Activated CD4-positive, alpha-beta memory T cell treated with anti-CD3 and anti-CD28 coated beads, Interleukin-2, amount 10 ng/mL, durations not matched to agents 7 days and 5 days (primary cell): ENCODE measurements at places on chromosomes 1 and 21. TPM values are rescaled to one million over a fixed set of nuclear protein-coding genes. Genes with fewer than 3 reads are reported as not detected.

DNA sequence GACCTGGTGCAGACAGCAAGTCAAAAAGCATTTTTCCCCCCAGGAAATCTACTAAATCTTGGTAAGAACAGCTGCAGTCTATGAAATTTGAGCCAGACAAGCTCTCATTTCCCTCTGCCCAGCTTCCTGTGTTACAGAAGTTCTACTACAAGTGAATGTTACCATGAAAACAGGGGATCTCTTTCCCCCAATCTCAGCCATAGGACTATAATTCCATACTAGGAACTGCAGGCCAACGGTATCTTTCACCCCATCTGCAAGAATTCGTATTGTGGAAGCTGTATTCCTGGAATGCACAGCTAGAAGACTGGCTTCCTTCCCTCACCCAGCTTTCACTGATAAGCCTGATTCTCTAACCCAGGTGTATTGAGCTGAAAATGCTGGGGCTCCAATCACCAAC is 1655.4 kb downstream of the BRINP3 start:
- H3K27me3 ChIP-seq = no peaks in the 10 kb centered on the region
- H3K4me3 ChIP-seq = no peak overlapping the region
- H3K4me1 ChIP-seq = no peaks in the 10 kb centered on the region
- no peaks in the 10 kb centered on the region for H3K36me3 ChIP-seq
- H3K27ac ChIP-seq = no peak overlapping the region

The STPG1 gene
- total RNA-seq = 9.1 TPM

The CRNN gene
- total RNA-seq = not detected

DNA sequence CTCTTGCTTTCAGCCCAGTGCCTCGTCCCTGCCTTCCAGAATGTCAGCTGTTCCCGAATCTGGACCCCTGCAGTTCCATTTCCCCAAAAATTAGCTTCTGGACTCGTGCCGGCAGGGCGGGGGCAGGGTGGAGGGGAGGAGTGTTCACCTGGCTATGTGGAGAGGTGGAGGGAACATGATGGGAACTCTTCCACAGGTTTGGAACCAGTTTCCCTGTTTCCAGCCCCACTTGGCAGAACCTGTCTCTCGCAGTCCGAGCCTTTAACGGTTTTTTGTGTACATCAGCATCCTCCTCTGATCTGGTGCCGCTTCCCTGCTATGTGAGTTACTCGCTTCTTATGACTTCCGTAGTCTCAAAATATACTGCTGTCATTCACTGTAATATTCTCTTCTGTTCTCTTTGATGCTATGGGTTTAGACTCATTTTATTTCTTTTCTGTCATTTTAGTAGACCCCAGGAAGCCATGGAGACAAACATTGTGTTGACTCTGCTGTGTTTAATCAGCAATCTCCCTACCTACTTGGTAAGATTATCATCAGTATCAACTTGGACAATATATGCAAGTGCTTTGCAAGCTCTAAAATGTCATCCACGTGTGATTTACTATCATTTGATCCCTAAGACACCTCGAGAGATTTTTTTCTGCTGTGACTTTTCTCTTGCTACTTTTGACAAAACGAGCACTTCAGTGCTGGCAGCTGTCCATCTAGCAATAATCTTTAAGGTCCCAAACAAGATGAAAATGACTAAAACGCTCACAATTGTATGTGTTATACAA is 33.3 kb upstream of the HNRNPU start:
- H3K4me3 ChIP-seq = no peak overlapping the region
- no peaks in the 10 kb centered on the region for H3K27me3 ChIP-seq
- H3K27ac ChIP-seq = no peak overlapping the region
- no peaks in the 10 kb centered on the region for H3K4me1 ChIP-seq
- H3K36me3 ChIP-seq = no peaks in the 10 kb centered on the region

GRCh38 chr21:20388400-20388799 is 609.8 kb upstream of the NCAM2 start:
- H3K27ac ChIP-seq = no peak overlapping the region
- no peak overlapping the region for H3K4me3 ChIP-seq
- DNase-seq = no peak
- no peaks in the 10 kb centered on the region for H3K4me1 ChIP-seq
- H3K36me3 ChIP-seq = no peaks in the 10 kb centered on the region
- H3K27me3 ChIP-seq = no peaks in the 10 kb centered on the region

- H3K27me3 ChIP-seq = no peaks in the 10 kb centered on the region
- H3K36me3 ChIP-seq = peaks cover 6% of the 10 kb centered on the region
- H3K4me3 ChIP-seq = peak overlapping the region; percentile 3
- peaks cover 27% of the 10 kb centered on the region for H3K4me1 ChIP-seq
- DNase-seq = peak; percentile 61
- H3K27ac ChIP-seq = peak overlapping the region; percentile 2
These were observed 2.6 kb upstream of the TOR3A start for GRCh38 chr1:179079113-179079761.

- peaks cover 74% of the 10 kb centered on the region for H3K36me3 ChIP-seq
- H3K27ac ChIP-seq = no peak overlapping the region
- DNase-seq = no peak
- no peak overlapping the region for H3K4me3 ChIP-seq
- H3K4me1 ChIP-seq = peaks cover 23% of the 10 kb centered on the region
These were observed 16.5 kb downstream of the TTF2 start for GRCh38 chr1:117076648-117077047.

The GORAB gene
- 8.9 TPM for total RNA-seq

The IKBKE gene
- total RNA-seq = 61.8 TPM

GRCh38 chr1:198047913-198048312 is 108.9 kb upstream of the NEK7 start:
- peak; percentile 34 for DNase-seq
- H3K27me3 ChIP-seq = peaks cover 2% of the 10 kb centered on the region
- H3K27ac ChIP-seq = peak overlapping the region; percentile 80
- peaks cover 25% of the 10 kb centered on the region for H3K4me1 ChIP-seq
- peak overlapping the region; percentile 3 for H3K4me3 ChIP-seq
